ENCODE measurements at places on chromosomes 5 and 9. TPM values are rescaled to one million over a fixed set of nuclear protein-coding genes. Genes with fewer than 3 reads are reported as not detected.
A peak's percentile ranks its signal among the peaks of the same experiment; 100 is the strongest.

Gene ORM1
- total RNA-seq: 1.4 TPM

- no peak for DNase-seq
Observed at GRCh38 chr9:91073049-91073810, 271.6 kb downstream of the SYK start.

DNA sequence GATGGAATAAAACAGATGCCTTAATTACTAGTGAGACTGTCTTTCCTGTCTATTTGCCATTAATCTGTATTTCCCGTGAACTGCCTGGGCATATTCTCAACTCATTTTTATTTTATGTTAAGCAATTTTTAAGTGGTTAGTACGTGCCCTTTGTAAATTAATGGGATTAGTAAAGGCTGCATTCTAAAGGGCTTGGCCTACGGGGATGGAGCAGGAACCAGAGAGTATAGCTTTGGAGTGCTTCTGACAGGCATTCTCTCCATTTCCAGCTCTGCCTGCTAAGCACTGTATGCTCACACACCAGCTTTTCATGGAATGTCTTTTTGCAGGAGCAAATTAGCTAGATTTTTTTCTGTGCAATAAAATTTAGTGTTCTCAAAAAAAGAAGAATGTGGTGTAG is 241.2 kb downstream of the MCTP1 start:
- no peak for DNase-seq

GRCh38 chr9:81772144-81772543 is 82.8 kb upstream of the TLE1 start:
- no peak for DNase-seq

- no peak for DNase-seq
Observed at GRCh38 chr5:105428451-105429380, 1866.1 kb upstream of the NUDT12 start.

GRCh38 chr5:10631316-10631996 is 67.6 kb downstream of the ANKRD33B start:
- DNase-seq: no peak

- no peak for DNase-seq
Observed at GRCh38 chr5:149731332-149731616, 1.2 kb downstream of the PPARGC1B start.

DNA sequence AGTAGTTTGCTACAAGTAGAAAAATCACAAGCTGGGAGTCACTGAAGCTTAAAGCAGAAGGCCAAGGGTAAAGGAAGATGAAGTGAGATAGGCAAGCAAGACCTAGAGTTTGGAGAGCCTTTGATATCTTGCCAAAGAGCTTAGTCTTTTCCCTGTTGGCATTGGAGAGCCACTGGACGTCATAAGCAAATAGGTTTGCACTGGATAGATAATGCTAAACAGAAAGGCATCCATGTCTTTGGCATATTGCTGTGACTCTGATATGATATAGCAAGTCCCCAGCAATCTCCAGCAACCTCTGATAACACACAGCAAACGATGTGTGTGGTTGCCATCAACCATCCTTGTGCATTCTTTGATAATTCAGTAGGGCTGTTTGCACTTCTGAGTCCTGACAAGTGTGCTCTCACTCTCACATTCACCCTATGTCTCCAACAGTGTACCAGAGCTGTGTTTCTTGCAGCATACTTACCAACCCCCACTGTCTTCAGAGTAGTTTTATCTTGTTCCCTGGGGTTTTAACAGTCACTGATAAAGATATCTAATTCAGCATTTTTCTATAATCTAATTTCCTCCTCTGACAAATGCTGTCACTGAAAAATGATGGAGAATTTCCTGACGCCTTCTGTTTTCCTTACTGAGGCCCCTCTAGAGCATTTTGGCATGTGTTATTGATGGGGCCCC is 16.9 kb upstream of the FREM1 start:
- no peak for DNase-seq

DNA sequence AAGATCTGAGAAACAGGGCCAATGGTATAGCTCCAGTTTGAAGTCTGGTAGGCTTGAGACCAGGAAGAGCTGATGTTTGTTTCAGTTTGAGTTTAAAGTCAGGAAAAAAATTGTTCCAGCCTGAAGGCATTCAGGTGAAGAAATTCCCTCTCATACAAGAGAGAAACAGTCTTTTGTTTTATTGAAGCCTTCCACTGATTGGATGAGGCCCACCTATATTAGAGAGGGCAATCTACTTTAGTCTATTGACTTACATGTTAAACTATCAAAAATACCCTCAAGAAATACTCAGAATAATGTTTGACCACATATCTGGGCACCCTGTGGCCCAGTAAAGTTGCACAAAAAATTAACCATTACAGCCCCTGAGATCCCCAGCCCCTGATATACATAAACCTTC is 5.2 kb upstream of the DEPDC1B start:
- no peak for DNase-seq

DNA sequence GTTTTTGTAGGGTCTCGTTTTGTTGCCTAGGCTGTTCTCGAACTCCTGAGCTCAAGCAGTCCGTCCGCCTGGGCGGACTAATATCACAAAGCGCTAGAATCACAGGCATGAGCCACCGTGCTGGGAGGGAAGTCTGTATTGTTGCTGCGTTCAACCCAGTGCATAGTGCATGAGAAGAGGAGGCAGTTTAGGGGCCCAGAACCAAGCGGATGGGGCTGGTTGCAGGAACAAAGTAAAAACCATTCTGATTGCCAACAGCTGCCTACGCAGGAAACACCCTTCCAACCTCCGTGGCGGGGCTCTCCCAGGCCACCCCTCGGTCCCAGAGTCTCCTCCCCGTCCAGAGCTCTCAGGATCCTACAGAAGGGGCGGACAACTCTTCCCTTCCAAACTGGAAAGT is 87.1 kb downstream of the ANXA2R start:
- DNase-seq: no peak

DNA sequence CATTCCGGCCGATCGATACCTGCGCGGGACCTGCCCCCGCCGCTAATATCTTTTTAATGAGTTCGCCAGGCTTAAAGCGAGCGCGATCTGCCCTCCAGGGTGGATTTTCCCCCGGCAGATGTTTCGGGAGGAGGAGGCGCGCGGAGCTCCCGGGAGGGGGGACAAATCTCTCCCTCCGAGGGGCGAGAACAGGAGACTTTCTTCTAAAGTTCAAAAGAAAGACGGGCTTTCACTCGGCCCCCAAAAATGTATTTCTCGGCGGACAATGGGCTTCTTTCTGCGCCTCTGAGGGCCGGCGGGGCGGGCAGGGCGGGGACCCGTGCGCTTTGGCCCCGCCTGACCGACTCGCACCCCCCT is 4.1 kb upstream of the PRDM12 start:
- DNase-seq: no peak

GRCh38 chr5:150461231-150461630 is 11.7 kb upstream of the RPS14 start:
- DNase-seq: peak; percentile 73

- no peak for DNase-seq
Observed at GRCh38 chr9:86801246-86801645, 146.1 kb downstream of the GAS1 start.

- DNase-seq: no peak
Observed at GRCh38 chr5:100840370-100840769, 62.7 kb downstream of the ST8SIA4 start.

DNA sequence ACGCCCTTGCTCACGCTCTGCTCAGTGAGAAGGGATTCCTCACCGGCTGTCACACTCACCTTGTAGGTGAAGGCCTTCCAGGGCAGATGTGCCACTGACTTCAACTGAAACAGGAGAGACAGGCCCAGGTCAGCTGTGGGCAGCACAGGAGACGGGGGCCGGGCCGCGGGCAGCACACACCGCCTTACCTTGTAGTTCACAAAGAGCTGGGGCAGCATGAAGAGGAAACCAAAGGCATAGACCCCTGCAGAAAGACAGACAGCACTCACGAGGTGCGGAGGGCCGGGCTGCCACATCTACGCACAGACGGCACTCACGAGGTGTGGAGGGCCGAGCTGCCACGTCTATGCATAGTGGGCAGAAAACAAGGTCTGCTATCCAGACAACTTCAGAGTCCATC is 23.3 kb downstream of the CLPTM1L start:
- peak; percentile 31 for DNase-seq

Measured in endodermal cell (in vitro differentiated cells).